ENCODE measurements at places on chromosomes 2 and 18. TPM values are rescaled to one million over a fixed set of nuclear protein-coding genes. Genes with fewer than 3 reads are reported as not detected.

DNA sequence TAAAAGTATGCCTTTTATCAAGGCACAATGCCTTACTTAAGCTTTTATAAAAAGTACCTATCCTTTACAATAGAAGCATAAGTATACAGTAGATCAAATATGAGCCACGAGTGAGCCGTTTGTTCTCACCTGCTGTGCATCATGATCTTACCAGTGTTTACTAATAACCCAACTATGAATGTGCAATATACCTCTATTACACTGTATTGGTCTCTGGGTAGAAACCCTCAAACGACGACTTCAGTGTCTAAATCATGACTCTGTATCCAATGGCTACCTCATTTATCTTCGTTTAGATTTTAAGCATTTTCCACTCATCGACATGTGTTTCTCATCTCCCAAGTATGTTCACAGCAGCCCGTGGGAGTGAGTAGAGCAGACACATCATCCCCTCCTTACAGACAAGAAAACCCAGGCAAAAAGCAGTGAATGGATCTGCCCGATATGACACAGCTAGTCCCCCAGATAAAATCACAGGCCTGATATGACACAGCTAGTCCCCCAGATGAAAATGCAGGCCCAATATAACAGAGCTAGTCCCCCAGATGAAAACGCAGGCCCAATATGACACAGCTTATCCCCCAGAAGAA lies 279.8 kb downstream of the TNS1 start:
- DNase-seq: no peak

DNA sequence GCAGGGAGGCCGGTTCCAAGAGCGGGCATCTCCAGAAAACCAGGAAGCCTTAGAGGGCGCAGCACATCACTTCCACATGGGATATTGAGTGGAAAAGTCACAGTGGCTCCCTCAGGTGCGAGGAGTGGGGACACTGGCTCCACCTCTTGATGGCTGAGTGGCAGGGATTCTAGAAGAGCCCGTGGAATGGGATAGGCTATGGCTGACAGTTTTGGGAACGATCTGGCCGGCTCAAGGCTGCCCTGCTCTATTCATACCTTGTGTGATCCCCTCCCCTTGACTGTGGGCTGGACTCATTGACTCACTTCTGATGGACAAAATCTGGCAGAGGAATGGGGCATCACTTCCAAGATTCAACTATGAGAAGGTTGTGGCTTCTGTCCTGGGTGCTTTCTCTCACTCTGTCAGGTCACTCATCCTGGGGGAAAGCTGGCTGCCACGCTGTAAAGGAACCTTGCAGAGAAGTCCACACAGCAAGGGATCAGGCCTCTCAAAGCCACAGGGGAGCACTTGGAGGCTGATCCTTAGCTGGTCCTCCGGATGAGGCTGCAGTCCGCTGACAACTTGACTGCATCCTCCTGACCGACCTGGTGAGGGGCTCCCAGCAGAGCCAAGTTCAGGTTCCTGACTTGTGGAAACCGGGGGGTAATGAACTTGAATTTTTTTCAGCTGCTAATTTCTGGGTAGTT lies 46.7 kb upstream of the HS6ST1 start:
- DNase-seq: no peak

GRCh38 chr2:223970343-223971128 lies 13.3 kb downstream of the MRPL44 start:
- DNase-seq: peak; percentile 76

OR6B2 gene
- not detected for polyA plus RNA-seq

SLC23A3 gene
- polyA plus RNA-seq: 2.2 TPM

NPPC gene
- polyA plus RNA-seq: 0.33 TPM

LAMA1 gene
- polyA plus RNA-seq: not detected

- DNase-seq: no peak
Observed at GRCh38 chr2:143802242-143802641, 673.0 kb downstream of the ARHGAP15 start.

DNA sequence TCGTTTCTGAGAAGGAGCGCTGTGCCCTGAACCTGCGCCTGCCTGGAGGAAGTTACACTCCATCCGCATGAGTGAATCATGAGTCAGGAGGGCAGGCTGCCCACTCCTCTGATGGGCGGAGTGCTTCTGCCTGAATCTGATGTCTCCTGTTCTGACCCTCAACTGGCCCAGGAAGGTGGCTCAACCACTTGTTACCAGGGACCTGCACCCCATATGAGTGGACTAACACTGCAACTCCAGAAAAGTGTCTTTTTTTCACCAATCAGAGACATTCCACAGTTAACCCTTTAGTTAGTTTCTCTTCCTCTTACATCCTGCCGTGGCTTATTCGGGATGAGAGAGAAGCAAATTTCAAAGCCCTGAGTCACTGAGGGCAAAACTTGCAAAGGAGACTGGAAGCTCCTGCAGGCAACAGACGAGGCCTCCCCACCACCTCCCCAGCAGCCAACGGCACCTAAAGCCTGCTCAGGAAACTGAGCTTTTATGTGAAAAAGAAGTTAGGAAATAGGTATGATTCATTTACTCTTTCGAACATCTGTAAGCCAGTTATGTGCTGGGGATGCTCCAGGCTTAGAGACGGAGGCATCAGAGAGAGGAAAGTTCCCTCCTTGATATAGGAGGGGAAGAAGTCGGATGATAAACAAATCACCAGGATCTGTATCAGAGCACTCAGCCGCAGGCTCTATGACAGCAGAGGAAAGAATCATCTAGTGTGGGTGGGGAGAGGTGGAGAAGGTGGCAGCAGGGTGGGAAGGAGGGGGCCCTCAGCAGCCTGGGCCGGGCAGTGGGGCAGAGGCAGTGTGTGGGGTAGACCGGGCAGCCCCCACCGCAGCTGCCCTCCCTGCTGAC lies 30.9 kb downstream of the MBP start:
- DNase-seq: peak; percentile 63

GRCh38 chr2:217604527-217605194 lies 398.1 kb downstream of the TNS1 start:
- no peak for DNase-seq

SRD5A2 gene
- polyA plus RNA-seq: 0.03 TPM

BCL2L11 gene
- 26.3 TPM for polyA plus RNA-seq

RNF125 gene
- 7.7 TPM for polyA plus RNA-seq

- DNase-seq: peak; percentile 31
Observed at GRCh38 chr2:8582651-8583399, 99.0 kb upstream of the ID2 start.

PLEKHM3 gene
- 4.0 TPM for polyA plus RNA-seq

GRCh38 chr2:55120634-55121359 lies 70.5 kb upstream of the RTN4 start:
- no peak for DNase-seq

DNA sequence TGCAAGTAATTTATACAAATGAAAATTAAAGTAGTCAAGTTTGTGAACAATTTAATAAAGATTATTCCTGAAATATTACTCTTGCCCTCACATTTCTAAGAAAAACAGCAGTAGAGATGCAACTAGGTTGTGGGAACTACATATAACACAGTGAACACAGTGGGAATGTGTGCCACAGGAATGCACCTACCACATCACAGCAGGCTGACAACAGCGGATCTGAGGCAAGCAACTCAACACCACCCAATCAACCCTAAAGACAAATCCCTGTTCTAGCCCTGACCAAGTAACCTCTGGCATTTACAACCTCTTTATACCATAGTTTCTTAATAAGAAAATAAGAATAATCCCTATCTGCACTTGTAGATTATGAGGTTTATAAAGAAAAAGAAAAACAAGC lies 23.4 kb downstream of the MBOAT2 start:
- no peak for DNase-seq

RAX gene
- not detected for polyA plus RNA-seq

DNA sequence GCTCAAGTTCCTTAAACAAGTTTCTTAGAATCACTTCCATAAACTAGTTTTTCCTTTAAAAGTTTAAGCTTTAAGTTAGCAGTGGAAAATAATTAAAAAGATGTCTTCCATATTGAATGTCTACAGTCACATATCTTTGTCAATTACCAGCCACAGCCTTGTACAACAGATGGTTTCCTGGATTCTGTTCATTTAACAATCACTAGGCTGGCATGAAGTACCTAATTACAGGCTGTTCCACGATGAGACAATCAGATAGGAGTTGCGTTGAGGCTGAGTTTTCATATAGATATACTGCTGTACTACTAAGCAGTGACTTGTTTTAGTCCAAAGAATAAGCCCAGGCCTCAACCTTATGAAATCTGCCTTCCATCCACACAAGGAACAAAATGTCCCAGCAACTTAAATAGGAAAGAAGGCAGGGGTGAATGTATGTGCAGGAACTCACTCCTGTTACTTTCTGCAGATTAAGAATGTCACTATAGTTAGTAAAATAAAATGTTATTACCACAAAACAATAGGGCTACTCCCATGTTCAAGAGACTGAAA lies 131.0 kb downstream of the ZAP70 start:
- DNase-seq: no peak

GRCh38 chr2:148552675-148553331 lies 91.7 kb upstream of the EPC2 start:
- DNase-seq: peak; percentile 47

GRCh38 chr2:173076581-173077345 lies 1.1 kb downstream of the MAP3K20 start:
- no peak for DNase-seq

DNA sequence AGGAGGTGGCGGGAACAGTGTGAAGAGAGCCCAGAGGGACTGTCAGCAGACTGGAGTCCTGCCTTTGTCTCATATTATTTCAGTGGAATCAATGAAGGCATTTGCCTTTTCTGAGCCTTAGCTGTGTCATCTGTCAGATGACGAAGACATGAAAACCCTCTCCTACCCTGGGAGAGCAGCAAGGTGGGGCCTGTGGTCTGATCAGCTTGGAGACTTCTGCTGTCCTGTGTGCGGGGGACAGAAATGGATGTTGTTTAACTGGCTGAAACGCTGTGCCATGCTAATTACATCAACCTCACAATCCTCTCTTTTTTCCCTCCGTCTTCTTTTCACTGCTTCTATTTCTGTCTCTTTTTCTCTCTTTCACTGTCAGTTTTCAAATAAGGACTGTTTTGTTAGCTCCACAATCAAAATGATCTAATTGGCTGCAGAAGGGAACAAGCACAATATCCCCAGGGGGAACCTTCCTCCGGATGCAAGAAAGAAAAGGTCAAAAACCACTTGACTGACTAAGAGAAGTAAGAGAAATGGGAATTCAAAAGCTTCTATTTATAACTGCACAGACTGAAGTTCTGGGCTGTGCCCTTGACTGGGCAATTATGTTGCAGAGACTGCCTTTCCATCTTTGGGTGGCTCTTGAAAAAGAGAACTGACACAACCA lies 340.1 kb downstream of the CLIP4 start:
- DNase-seq: no peak

DNA sequence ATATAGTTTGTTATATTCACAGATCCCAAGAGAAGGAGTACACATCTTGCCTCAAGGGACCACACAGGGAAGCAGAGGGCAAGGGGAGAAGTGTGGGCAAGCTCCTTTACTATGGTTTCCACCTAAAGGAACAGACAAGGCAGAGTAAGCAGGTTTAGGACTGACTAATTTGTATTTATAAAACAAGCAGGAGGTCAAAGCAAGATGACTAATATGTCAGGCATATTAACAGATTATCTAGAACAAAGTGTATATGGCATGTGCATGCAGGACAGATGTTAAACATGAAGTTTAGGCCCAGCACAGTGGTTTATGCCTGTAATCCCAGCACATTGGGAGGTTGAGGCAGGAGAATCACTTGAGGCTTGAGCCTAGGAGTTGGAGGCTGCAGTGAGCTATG lies 3.7 kb upstream of the LRP2 start:
- DNase-seq: no peak

DNA sequence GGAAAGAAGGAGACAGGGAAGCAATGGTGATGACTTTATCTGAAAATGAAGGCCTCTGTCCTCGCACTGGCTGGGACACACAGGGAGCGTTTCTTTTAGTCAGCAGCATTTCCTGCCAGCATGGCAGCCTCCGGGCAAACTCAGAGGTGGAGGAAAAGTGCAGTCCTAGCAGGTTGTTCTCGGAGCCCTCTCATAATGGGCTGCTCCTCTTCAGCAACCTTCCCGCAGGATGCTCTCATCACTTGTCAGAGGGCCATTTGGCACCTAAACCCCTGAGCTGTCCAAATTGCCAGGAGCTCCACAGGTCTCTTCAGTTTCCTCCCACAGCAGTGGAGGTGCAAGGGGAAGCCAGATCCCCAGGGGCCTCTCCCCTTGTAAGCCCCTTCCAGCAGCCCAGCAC lies 6.2 kb downstream of the STK39 start:
- no peak for DNase-seq

AQP12B gene
- polyA plus RNA-seq: not detected

TCF23 gene
- polyA plus RNA-seq: not detected

DCDC2C gene
- not detected for polyA plus RNA-seq

IWS1 gene
- polyA plus RNA-seq: 29.3 TPM

C1QL2 gene
- not detected for polyA plus RNA-seq

MREG gene
- 2.1 TPM for polyA plus RNA-seq

- no peak for DNase-seq
Observed at GRCh38 chr2:227793148-227793712, 20.4 kb upstream of the CCL20 start.

LOXHD1 gene
- not detected for polyA plus RNA-seq

WNT10A gene
- 15.2 TPM for polyA plus RNA-seq

- DNase-seq: no peak
Observed at GRCh38 chr2:210009126-210009525, 6.7 kb downstream of the RPE start.

GRCh38 chr2:229835596-229836283 lies 86.1 kb downstream of the TRIP12 start:
- no peak for DNase-seq

GRCh38 chr18:73288813-73289212 lies 421.0 kb upstream of the NETO1 start:
- no peak for DNase-seq

SNRNP200 gene
- 198 TPM for polyA plus RNA-seq

DNA sequence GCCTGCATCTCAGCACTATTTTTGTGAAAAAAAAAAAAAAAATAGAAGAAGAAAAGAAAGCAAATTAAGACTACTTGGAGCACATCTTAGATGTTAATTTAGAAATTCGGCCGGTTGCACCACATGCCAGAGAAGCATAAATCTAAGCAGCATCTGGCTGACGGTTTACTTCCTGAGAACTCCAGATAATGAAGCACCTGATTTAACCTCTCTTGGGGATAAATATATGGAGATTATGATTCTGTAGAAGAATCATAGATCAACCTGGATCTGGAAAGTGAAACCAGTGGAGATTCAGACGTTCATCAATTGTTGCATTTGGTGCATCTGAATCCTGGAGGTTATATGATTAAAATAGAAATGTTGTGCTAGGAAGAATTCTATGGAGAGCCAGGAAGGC lies 102.1 kb upstream of the SH3BP4 start:
- DNase-seq: no peak

GALM gene
- polyA plus RNA-seq: 8.4 TPM

Data from B cell (primary cell).